ENCODE measurements at places on chromosomes 2 and 18.

DNA sequence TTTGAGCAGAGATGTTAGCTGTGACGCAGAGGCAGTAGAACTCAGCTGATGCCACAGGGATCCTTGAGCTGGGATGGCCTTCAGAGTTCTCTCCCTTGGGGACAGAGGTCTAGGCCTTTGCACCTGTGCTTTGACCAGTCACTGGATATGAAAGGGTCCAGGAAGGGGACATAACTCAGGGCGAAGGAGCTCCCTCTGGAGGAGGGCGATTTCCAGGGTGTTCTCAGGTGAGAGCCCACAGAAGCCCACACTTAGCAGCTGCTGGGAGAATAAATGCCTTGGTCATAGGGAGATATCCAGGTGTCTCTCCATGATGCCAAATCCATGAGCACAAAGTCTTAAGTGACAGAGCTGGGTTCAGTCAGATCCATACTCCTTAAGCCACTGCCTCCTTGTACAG, 369.2 kb downstream of the NYAP2 start:
- DNase-seq = no peak

DNA sequence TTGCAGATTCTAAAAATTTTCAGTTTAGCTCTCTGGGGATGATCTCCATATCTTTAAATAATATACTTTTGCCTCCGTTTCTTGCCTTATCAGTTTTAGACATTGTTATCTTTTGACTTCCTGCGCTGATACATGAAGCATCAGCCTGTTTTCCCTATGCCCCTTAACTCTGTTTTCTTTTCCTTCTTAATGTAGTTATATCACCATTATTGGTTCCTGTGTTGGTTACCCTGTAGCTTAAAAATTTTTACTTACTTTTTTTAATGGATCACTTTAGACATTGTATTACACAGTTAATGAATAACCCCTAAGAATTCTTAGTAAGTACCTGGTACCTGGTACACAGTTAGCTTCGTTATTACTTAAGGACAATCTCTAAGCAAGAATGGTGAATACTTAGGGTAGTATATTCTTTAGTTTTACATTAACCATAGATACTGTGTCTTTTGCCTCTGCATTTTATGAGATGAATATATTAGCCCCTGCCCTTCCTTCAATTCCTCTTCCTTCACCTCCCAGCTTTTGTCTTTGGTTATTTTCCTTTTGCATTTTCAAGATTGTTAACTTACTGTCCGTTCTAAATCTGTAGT, 40.9 kb downstream of the BABAM2 start:
- DNase-seq = no peak

GRCh38 chr18:65919663-65920062, 168.9 kb downstream of the CDH7 start:
- DNase-seq = no peak

GRCh38 chr18:12867441-12868123, 16.5 kb downstream of the PTPN2 start:
- no peak for DNase-seq

- no peak for DNase-seq
Observed at GRCh38 chr2:239903803-239904202, 121.3 kb downstream of the NDUFA10 start.

GRCh38 chr2:105369777-105370690, 28.8 kb downstream of the FHL2 start:
- peak; percentile 90 for DNase-seq

GRCh38 chr18:62187543-62188510, 772 bp downstream of the RELCH start:
- peak; percentile 67 for DNase-seq

- DNase-seq = no peak
Observed at GRCh38 chr2:29607038-29607420, 314.4 kb downstream of the ALK start.

DNA sequence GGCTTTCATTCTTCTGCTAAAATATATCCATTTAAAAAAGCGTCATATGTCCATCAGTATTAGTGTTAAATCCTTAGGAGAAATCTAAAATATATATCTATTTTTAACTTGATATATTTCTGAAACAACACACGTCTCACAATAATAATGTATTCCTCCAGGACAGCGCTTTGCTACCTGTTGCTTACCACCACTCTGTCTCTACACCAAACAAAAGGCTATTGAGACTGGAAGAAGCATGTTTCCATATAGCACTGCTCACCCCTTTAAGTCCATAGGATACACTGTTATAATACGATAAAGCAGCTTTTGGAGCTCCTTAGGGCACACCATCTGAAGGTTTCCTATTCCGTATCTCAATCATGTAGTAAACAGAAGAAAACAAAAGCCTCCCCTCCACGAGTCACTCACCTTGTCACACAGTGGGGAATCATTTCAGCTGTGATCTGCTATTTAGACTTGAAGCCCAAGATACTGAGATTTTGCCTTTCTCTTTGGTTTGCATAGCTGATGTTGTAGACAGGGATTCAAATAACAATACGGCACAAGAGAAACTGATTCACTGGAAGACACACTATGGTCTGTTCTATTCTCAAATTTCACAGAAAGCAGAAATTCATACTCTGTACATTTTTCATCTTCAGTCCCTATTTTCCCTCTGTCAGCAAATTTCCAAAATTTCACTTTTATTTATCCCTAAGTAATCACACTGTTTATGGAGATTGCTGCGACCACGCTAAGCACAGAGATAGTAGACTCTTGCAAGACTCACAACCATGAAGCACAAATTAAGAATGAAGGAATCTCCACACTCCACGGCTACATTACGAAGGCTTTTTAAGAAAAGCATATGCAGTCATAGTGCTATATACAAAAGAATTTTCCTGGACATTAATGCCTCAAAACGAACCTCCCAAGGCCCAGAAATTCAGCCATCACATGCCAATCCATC, 187.1 kb downstream of the TCF4 start:
- no peak for DNase-seq

GRCh38 chr18:75727456-75727855, 300.0 kb upstream of the SMIM21 start:
- DNase-seq = peak; percentile 28

GRCh38 chr2:192413812-192414681, 219.3 kb upstream of the TMEFF2 start:
- DNase-seq = no peak

DNA sequence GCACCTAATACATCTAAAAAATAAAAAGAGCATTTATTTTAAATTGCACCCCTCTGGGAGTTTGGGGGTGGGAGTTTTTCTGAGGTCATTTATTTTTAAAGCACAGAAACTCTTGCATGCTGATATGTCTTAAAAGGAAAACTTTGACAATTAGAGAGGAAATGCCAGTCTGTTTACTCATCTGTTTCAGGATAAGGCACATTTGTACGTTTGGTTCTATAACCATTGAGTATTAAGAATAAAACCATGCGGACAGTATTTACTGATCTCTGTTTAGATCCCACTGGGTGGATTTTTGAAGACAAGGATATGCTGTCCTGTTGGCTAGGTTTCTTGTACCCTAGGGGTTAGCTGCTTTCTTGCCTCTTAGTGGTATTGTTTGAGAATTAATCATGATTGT, 122.9 kb downstream of the TANC1 start:
- DNase-seq = no peak

DNA sequence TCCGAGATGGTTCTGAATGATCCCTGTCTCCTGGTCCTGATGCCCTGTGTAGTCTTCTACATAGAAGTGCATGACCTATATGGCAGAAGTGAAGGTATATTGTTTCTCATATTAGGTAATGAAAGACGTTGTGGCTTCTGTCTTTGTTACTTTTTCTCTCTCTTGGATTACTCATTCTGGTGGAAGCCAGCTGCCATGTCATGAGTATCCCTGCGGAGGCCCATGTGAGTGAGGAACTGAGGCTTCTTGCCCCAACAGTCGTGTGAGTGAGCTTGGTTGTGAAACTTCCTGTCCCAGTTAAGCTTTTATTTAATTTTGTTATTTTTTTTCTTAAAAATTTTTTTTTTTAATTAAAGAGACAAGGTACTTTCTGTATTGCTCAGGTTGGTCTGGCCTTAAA, 134.7 kb downstream of the UBR3 start:
- no peak for DNase-seq

- DNase-seq = no peak
Observed at GRCh38 chr2:121790276-121790956, 35.0 kb downstream of the TSN start.

GRCh38 chr2:48724278-48724677, 31.2 kb downstream of the LHCGR start:
- DNase-seq = no peak

GRCh38 chr2:70986499-70987189, 8.0 kb downstream of the TEX261 start:
- no peak for DNase-seq

Measured in colonic mucosa (tissue), 4 donors.